ENCODE measurements at places on chromosomes 5 and 9. TPM values are rescaled to one million over a fixed set of nuclear protein-coding genes. Genes with fewer than 3 reads are reported as not detected.

SV2C gene
- not detected for total RNA-seq

DNAI1 gene
- not detected for total RNA-seq

DNA sequence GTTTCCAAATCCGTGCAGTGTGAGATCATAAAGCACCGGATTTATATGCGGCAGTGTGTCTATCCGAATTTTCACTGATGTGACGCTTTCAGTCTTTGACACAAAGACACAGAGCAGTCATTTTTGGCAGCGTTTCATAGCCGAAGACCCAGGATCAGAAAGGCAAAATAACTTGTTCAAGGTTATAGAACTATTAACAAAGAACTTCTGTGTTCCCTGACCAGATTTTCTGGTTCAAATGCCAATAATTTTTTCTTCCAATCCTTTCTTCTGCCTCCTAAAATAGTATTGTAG lies 1.1 kb upstream of the MARCHF11 start:
- no peak for DNase-seq

SARDH gene
- total RNA-seq = 9.0 TPM

- no peak for DNase-seq
These were observed 30.9 kb downstream of the PRKACG start for GRCh38 chr9:68983008-68983411.

GRCh38 chr5:142820447-142820846 lies 50.3 kb downstream of the ARHGAP26 start:
- DNase-seq = no peak

GRCh38 chr5:170741801-170742200 lies 41.7 kb upstream of the GABRP start:
- no peak for DNase-seq

DNA sequence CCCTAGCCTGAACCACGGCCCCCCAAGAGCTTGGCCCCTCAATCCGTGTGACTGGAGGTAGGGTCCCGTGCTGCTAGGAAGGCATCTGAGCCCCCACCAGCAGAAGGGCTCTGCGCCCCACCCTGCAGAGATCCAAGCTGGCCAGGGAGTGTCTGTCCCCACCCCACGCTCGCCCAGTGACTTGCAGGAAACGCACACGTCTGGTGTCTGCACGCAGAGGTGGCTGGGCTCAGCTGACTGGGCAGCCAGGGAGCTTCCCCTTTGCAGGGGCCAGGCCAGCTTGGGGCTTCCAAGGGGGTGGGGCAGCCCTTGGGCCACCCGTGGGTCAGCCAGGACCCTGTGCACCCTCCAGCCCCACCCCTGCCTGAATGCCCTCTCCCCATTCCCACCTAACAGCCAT lies 24.3 kb downstream of the NOTCH1 start:
- no peak for DNase-seq

GRCh38 chr5:176816043-176816745 lies 5.8 kb downstream of the UNC5A start:
- no peak for DNase-seq

GRCh38 chr5:389891-390622 lies 52.9 kb upstream of the EXOC3 start:
- DNase-seq = no peak

GRCh38 chr5:100110497-100110896 lies 424.7 kb upstream of the FAM174A start:
- no peak for DNase-seq

TYRP1 gene
- total RNA-seq = 0.17 TPM

DNA sequence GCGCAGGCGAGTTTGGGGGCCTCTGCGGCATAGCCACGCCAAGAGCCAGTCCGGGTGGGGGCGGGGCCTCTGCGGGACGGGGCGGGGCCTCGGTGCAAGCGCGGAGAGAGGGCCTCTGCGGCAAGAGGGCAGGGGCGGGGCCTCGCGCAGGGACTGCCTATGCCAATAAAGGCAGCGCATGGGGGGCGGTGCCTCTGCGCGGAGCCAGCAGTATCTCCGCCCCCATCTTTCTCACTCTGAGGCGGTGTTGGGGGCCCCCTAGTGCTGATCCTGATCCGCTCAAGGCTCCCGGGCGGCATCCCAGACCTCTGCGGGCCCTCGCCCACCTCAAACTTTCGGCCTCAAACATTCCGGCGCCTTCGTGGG lies 9.2 kb upstream of the GPRIN1 start:
- peak; percentile 91 for DNase-seq

GRCh38 chr9:18722882-18723281 lies 248.9 kb downstream of the ADAMTSL1 start:
- DNase-seq = no peak

DNA sequence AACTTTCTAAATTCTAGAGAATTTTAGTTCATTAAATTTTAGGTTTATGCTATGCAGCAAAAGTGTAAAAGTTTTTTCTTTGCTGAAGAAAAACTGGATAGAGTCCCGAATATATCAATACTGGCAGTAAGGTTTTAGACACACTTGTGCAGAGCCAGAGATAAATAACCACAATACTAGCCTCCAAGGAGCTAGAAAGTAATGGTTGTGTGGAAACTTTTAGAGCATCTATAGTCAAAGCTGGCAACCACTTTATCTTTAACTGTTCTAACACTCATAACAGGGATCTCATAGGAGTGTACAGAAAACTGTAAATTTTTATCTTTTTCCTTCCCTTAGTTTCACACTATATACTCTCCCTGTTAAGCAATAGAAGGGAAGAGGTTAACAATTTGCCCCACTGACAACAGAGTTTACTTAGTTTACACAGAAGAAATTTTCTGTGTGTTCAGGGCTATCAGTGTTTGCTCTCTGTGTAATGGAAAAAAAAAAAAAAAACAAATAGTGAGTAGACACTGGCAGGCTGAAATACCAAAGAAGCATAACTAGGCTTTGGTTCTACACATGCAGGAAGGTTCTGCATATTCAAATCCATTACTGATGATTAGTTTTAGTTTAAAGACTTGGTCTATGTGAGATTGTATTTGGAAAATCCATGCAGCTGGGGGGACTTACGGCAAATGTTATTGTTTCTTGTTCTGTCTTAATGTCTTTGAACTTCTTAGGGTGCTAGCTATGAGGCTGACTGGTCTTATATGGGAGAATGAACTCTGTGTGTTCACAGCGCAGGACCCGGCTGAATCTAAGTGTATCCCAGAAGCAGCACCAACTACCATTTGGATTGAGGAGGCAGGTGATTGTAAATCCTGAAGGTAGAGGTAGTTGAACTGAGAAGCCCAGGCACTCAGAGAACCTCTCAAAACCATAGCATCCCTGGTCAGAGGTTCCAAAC lies 187.6 kb downstream of the PCSK1 start:
- no peak for DNase-seq

HAPLN1 gene
- total RNA-seq = not detected

GRCh38 chr5:38709678-38710306 lies 136.0 kb upstream of the OSMR start:
- DNase-seq = no peak

GRCh38 chr9:33510262-33511183 lies 13.5 kb upstream of the ANKRD18B start:
- DNase-seq = peak; percentile 77

DNA sequence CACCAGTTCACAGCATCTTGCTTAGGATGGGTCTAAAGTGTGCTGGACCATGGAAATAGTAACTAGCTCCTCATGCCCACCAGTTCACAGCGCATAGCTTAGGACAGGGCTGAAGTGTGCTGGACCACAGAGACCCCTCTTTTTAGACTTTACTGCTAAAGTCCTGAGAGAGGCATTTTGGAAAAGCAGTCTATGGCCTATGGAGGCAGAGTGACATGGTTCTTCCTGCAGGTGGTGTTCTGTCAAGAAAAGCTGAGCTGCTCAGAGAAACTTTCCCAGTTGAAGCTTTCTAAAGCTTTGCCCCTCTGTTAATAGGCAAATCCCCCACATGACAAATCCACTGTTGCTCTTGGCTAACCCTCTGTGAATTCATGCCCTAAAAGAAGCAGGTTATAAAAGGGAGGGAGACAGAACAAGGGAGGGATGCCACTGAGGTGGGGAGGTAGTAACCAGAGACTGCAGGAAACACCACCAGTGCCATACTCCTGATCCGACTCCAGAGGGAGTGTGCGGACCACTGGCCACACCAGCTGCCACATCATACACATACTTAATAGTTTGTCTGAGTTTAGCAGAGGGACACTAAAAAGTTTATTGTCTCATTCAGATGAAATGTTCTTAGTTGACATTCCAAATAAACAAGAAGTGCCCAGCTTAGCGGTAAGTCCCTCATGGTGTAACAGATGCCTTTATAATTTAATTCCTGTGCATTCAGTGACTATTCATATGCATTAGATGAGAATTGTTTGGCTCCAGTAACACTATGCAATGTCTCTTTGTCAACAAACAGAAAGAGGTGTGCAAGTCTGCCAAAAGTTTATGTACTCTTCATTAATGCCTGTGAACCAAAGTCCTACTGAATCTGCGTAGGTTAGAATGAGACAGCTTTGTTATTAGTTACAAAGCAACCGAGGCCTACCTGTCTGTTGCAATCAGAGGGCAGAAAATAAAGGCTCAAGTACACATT lies 236.2 kb upstream of the NFIL3 start:
- DNase-seq = peak; percentile 35

DNA sequence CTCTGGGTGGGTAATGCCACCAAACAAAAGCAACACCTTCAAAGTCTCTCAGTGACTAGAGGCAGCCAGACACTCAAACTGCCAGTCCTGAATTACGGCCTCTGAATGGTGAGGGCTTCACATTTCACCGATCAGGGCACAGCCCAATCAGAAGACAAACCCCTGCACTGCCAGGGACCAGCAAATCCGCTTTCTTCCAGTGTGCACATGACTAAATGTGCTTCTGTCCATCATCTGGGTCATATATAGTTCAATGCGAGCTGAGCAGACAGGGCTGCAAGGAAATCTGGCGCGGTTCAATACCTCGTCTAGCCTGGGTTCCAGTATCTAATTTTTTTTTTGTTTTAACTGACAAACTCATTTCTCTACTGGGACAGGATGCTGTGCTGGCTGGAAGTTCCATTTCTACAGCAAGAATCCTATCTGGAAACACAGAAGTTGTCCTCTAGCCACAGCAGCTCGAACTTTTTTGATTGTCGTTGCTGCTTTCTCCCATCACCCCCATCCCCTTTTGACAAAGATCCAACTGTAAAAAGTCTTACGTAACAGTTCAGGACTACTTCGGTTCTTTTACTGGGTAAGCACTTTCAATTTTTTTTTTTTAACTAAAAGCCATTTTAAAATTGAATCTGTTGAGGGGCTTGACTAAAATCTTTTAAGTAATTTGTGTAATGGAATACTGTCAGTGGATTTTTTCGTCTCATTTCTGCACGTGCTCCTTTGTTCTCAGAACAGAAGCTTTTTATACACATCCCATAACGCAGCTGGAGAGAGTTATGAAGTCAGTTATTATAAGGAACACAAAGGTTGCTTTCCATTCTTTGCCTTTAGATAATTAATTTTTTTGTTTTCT lies 112.7 kb downstream of the NR6A1 start:
- DNase-seq = peak; percentile 94

QRFP gene
- total RNA-seq = not detected

DNA sequence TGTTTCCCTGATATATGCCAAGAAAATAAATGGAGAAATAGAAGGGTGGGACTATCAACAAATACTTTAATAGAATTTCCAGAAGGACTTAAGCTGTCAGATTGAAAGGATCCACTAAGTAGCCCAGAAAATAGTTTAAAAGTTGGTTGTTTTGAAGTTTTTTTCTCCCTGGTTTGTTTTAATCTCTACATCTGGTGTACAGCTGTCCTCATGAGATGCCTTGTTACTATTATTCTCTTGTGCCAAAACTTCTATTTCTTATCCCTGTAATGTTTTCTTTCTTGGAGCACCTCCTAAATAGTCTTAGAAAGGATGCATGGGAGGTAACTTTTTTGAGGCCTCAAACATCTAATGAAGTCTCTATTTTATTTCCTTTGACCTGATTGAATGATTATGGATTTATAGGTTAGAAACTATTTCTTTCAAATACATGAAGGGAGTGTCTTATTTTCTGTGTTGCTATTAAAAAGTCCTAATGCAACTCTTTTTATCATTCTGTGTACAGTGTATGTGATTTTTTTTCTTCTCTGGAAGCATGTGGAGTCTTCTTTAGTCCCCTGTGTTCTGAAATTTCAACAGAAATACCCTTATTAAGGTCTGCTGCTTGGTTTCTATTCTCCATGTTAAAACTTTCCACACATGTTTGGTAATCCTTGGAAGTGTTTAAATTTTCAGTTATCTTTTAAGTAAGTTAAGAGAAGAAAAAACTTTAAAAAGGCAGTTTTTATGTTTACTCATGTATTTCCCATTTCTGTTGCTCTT lies 140.0 kb upstream of the CDKN2B start:
- DNase-seq = peak; percentile 61

- no peak for DNase-seq
These were observed 34.9 kb upstream of the EPB41L4B start for GRCh38 chr9:109355564-109356297.

EQTN gene
- total RNA-seq = not detected

GRCh38 chr5:169696621-169697510 lies 59.8 kb downstream of the DOCK2 start:
- DNase-seq = no peak

CKMT2 gene
- 19.3 TPM for total RNA-seq

DNA sequence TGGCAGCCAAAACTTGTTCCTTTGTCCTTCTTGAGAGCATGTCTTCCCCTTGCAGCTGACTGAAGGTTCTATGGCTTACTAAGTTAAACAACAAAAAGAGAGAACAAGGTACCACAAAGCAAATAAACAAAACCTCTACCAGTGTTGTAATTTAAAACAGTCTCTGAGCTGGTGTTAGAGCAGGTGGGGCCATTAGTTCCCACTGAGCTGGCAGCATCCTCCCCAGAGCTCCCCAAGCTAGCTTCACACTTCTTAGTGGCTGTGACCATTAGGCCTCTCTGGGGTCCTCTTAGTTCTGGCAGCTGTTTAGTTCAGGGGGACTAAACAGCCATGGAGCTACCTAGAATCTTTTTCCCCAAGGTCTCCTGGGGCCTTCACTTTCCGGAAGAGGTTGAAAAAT lies 128.6 kb upstream of the ELL2 start:
- no peak for DNase-seq

GRCh38 chr5:87732875-87733768 lies 320.4 kb upstream of the CCNH start:
- DNase-seq = no peak

- DNase-seq = no peak
These were observed 10.2 kb upstream of the LARS1 start for GRCh38 chr5:146192571-146193043.

DNA sequence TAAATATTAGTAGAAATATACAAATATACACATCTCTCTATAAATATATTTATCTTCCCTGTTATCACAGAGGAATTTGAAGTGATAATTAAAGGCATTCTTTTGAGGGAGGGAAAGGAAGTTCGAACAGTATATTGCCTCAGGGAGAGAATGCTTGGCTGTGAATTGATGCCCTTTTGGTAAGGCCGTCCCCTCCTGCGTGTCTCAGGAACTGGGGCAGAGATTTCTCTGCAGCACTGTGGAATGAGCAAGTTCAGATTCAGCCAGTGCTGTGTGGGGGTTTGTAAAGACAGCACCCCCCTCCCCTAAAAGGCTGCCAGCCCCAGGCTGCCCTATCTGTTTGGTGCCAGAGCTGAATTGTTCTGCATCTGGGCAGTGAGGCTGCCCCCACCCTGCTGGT lies 42.0 kb downstream of the UBE2QL1 start:
- no peak for DNase-seq

HACD4 gene
- 12.3 TPM for total RNA-seq

REEP2 gene
- 14.4 TPM for total RNA-seq

GRCh38 chr9:122099271-122099869 lies 6.3 kb upstream of the TTLL11 start:
- DNase-seq = peak; percentile 51

- DNase-seq = peak; percentile 83
These were observed at the start of gene CDH6 for GRCh38 chr5:31193591-31194467. CDH6 (plus strand) TSS chr5:31193686; CDS start chr5:31267474, 73,788 bp downstream.
